ENCODE measurements at places on chromosomes 11 and 22.

GRCh38 chr11:68418648-68419047 is 41.9 kb upstream of the PPP6R3 start:
- DNase-seq = no peak

- no peak for DNase-seq
Observed at GRCh38 chr11:121476379-121477032, 23.7 kb upstream of the SORL1-AS1 start.

- DNase-seq = no peak
Observed at GRCh38 chr11:131025421-131026125, 109.3 kb upstream of the SNX19 start.

GRCh38 chr22:42560381-42560780 is 6.6 kb downstream of the SERHL2 start:
- DNase-seq = no peak

GRCh38 chr11:128689948-128690664 is 3.8 kb upstream of the FLI1 start:
- DNase-seq = no peak

DNA sequence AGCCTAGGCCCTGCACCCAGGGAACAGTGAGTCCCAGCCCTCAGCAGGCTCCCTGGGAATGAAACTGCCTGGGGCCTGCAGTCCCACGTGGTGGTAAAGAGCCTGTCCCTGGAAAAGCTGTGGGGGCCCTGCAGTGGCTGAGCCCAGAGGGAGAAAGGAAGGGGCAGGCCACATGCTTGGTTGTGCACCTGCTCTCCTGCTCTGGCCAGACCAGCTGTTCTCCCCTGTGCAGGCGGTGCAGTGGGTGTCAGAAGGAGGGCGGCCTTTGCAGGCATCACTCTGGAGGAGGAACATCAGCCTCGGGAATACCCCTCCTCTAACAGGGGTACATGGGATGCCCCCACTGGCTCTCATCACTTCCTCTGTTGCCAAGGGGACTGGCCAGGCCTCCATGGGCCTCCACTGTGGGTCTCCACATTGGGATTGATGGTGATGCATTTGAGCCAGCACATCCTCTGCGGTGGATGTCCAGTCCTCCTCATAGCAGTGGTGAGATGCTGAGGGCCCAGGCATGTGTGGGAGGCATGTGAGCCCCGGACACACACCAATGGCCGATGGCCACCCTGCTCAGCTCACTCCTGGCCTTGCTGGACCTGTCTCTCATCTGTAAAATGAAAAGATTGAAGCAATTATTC is 690.4 kb downstream of the BRD1 start:
- DNase-seq = no peak

- DNase-seq = no peak
Observed at GRCh38 chr22:48772286-48772907, 1055.3 kb downstream of the BRD1 start.

DNA sequence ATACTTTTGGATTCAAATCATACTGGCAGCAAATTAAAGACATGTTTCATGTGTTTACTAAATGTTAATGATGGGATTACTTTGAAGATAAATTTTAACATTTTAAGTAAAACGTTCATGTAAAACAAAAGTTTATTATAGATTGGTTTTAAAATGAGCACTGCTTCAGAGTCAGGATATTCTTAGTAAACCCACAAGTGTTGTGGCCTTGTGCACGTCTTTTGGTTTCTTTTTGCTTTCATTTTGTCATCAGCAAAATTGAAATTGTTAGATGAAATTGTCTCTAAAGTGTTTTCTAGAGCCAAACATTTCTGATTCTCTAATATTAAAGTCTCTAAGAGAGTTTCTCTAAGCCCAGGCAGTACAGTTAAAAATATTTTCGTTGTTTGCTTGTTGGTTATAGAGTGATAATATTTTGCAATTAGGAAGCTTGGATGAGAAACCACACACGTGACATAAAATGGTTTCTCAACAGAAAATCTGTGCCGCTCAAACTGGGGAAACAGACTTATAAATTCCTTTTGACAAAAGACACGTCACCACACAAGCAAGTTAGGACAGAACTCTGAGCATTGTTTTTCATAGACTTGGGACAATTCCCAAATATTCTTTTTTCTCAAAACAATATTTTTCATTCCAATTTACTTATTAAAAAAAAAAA is 164.4 kb downstream of the TEAD1 start:
- no peak for DNase-seq

GRCh38 chr22:20750461-20751184 is 23.3 kb upstream of the SERPIND1 start:
- DNase-seq = no peak

DNA sequence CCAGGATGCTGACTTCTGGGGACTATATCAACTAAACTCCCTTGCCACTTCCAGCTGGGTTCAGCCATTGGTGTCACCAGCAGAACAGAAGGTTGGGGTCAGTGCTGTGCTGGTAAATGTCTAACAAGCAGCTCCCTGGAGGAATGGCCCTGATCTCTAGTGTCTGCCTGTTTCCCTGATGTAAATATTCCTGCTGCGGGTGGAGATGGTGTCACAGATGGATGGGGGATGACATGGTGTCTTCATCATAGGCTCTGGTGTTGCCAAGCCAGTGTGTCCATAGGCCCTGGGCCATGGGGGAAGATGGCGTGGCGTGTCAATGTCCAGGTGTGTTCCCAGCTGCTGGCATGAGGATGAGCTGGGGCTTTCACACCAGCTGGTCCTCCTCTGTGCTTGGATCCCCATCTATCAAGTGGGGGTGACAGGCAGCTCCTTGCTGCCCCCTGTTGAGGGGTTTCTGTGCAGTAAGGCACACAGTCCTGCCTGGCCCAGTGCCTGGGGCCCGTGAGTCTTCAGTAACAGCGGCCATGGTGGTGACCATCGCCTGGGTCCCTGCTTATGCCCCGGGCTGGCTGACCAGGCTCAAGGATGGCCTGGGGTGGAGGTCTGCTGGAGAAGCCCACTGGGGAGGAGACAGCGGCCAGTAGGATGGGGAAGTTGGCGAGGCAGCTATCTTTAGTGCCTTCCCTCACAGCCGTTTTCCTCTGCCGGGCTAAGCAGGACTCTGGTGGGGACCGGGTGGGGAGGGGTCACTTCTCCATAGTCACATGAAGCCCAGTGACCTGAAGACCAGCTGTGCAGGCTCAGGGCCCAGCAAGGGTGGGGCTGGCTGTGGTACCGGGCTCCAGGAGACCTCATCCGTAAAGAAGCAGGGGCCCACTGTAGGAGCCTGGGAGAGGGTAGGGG is 12.7 kb downstream of the RPL3 start:
- no peak for DNase-seq

DNA sequence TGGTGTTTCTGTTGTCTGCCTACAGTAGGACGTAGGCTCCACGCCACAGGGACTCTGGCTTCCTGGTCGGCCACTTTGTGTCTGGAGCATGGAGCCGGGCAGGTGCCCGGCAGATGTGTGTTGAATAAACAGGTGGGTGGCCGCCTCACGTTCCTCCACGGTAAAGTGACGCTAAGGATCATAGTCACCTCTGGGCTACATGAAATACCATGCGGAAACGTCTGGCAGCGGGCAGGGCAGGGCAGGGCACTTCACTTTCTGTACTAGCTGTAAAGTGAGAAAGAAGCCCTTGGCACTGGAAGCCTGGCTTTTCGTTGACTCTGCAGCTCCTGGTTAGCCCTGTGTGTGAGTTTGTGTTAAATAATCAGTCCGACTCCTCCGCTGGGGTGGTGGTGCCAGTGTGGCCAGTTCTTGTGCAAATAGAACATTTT is 52.4 kb downstream of the MCM5 start:
- no peak for DNase-seq

DNA sequence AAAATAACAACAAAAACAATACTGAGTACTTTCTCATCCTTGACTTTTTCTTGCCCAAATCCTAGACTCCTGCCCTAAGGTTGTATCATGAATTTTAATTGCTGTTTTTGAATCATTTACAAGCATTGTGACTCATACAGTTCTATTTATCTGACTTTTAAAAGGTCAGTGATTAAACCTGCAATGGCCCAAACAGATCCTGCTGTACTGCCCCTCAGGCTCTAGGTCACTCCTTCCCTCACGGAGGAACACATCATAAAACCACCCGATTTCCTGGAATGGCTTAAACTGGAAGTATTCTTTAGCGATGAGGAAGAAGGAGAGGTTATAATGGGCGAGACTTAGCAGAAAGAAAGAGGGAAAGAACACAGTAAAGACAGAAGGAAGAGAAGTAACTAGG is 12.3 kb downstream of the ARFGAP3 start:
- no peak for DNase-seq

Data from stimulated activated CD8-positive, alpha-beta memory T cell treated with anti-CD3 and anti-CD28 coated beads, Interleukin-7, amount 100 ng/mL, for 48 hours (primary cell).